HS-5 (cell line): ENCODE measurements at places on chromosomes 5 and 9.

DNA sequence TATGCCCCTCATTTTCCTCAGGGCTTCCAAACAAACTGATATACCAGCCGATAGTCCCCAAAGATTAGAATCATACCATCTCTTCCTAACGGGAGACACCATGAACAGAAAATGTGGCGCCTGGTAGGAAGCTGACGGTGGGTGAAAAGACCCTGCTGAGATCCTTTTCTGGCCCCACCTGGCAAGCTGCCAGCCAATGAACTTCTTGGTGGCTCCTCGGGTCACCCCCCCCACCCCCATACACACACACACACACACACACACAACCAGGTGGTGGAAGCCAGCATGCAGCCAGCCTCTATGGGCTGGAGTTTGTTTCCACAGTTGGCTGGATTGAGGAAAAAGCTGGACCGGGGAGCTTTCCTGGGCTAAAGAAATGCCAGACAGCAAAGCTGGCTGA, 4.8 kb upstream of the CCIN start:
- no peak for DNase-seq

DNA sequence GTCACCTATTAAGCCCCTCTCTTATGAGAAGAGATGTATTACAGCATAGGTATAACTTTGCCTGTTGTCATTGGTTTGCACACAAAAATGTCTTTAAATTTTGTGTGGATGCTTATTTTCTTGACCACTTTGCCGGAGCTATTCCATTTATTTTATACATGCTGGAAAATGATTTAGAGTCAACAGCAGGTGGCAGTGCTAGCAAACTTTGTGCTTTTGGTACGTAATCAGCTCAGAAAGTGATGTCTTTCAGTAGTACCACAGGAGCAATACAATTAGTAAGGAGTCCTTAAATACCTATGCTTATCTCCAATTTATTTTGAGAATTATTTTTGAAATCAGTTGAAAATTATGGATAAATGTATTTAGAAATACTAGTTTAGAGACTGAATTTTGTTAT, 19.8 kb upstream of the NUDT12 start:
- peak; percentile 6 for DNase-seq

DNA sequence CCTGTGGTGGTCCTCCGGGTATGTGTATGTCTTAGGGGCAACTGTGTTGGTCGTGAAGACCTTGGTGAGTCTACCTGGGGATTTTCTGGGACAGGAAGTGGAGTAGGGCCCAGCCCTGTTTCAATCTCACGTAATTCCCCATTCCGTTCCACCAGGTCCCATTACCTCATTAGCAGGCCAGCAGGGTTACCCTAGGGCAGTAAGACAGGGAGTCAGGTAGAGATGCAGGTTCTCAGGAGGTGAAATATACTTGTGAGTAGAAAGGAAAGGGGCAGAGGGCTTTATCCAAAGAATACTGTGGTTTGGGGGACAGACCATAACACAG, 56.5 kb downstream of the MACROH2A1 start:
- DNase-seq = no peak

GRCh38 chr9:78725503-78725902, 428.6 kb downstream of the PSAT1 start:
- no peak for DNase-seq

- DNase-seq = peak; percentile 52
Measured at GRCh38 chr5:111432883-111433536, 79.3 kb downstream of the STARD4 start.

DNA sequence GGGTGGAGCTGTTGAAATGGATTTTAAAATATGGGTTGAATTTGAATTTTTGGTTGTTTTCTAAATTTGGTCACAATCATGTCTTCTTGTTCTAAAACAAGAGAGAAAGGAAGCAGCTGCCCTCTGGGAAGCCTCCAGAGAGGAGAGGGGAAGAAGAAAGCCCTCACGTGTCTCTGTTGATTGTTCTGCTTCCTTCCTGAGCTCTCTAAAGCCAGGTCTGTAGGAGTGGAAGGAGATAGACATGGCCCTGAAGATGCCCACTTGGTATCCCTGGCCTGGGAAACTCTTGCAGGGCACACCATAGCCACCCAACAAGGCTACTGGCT, 59.6 kb downstream of the GALNT12 start:
- DNase-seq = no peak

GRCh38 chr5:171579976-171580411, 160.5 kb downstream of the FGF18 start:
- DNase-seq = no peak

DNA sequence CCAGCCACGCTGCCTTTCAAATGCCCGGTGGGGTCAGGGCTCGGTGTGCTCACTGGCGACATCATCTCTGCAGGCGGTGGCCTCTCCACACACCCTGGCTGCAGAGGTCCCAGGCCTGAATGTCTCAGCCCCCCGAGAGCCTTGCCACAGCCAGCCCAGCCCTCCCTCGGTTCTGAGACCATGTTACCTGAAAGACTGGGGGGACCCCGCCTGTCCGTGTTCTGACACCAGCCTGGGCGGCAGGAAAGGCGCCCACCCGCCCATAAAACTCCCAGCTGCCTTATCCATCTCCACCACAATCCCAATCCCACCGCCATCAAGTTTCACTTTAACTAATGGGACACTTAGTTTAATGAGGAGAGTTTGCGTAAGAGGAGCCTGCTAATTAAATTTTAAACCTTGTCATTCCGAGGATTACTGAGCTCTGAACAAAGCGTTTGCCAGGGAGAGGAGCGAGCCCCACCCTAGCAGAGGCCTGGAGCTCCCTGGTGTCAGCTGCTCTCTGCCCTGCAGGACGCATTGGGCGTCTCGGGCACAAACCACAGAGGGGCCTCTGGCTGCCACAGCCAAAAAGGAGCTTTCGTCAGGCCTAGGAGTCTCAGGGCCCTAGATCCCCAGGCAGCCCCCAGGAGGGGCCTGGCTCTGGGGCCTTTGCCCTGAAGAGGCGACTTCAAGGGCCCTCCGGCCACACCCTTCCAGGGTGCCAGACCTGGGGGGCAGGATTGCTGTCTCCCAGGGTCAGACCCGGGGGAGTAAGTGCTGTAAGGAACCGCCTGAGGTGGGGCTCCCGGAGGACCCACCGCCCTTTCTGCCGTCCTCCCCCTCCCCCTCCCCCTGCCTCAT, 15.3 kb downstream of the LHX3 start:
- DNase-seq = no peak

DNA sequence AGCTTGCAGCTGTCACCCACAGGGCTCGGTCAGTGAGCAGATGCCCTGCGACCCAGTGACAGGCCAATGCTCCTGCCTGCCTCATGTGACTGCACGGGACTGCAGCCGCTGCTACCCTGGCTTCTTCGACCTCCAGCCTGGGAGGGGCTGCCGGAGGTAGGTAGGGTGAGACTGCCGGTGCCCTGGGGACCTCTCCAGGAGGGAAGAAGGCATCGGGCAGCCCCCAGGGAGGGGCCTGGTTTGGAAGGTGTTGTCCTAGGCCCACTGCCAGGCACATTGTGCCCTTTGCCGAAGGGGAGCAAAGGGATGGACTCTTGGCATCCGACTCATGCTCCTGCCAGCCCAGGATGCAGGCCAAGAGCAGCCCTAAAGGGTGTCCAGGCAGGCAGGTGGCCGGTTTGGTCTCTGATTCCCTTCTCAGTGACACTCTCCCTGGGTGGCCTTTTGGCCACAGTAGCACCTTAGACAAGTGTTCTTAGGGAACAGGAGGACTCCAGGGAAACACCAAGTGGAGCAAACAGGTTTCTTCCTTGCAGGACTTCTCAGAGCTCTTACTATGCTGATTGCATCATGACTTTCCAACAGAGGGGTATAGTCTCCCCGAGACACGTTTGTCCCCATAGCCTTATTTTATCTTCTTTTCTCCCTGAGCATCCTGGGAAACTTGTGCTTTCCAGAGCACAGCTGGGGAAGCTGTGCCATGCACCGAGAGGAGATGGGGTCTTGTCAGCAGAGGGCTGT, 28.1 kb upstream of the AIF1L start:
- no peak for DNase-seq

GRCh38 chr9:16626577-16627130, 243.8 kb downstream of the BNC2 start:
- DNase-seq = peak; percentile 28

- DNase-seq = no peak
Measured at GRCh38 chr5:112304743-112305142, 114.3 kb downstream of the EPB41L4A start.
